ENCODE measurements at places on chromosomes 16 and 17.
A peak's percentile ranks its signal among the peaks of the same experiment; 100 is the strongest.

GRCh38 chr17:81468111-81468769 lies 44.4 kb downstream of the ACTG1 start:
- DNase-seq = no peak

GRCh38 chr17:2084036-2084765 lies 29.3 kb downstream of the HIC1 start:
- peak; percentile 44 for DNase-seq

DNA sequence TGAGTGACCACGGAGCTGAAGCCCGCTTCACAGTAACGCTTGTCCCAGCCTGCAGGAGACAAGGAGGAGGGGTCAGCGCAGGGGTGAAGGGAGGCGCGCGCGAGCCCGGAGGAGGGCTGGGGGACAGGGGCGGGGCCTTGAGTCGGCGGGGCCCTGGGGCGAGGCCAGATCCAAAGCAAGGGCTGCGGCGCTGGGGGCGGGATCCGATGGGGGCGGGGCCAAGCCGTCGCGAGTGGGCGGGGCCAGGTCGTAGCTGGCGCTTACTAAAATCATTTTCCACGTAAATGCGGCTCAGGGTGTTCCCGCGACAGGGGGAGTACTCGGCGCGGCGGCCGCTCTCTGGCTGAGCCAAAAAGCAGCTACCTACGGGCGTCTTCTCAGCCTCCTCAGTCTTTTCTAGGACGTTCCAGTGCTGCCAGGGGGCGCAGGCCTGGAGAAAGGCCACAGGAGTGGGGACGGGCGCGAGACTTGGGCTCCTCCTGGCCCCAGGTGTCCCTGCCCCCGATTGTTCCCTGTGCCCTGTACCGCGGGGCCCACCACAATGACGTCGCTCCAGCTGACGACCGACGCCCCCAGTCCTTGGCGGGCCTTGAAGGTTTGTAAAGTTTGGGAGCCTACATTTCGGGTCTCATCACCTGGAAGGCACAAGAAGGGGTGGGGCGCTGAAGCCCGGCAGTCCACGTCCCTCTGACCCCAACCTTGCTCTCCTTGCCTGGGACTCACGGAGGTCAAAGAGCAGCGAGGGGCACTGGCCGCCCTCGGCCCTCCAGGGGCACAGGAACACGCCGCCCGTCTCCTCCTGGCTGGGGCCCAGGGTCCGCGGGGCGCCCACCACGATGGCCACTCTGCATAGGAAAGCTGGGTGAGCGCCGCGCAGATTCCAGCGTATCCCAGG lies 3.9 kb downstream of the ITGA2B start:
- peak; percentile 64 for DNase-seq

DNA sequence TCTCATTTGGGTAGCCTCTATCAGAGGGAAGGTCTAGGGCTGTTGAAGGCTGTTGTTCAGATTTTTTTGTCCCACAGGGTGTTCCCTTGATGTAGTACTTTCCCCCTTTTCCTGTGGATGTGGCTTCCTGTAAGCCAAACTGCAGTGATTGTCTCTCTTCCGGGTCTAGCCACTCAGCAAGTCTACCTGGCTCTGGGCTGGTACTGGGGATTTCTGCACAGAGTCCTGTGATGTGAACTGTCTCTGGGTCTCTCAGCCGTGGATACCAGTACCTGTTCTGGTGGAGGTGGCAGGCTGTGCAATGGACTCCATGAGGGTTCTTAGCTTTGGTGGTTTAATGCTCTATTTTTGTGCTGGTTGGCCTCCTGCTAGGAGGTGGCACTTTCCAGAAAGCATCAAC lies 23.3 kb upstream of the CCR7 start:
- DNase-seq = no peak

DNA sequence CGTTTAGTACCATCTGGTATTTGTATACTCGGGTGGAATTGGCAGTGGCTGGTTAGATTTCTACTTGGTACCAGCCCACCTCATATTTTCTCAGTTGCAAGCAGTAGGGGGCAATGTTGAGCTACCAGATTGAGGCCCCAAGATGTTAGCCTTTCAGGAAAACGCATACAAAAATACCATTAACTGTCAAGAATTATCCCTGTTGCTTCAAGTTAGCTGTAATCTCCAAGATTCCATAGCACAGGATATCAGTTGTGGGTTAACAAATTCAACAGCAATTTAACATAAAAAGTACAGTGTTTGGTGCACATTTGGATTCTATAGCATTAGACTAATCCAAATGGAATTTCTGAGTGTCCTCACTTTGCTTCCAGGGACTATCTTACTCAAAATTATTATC lies 188.2 kb downstream of the FTO start:
- peak; percentile 53 for DNase-seq

DNA sequence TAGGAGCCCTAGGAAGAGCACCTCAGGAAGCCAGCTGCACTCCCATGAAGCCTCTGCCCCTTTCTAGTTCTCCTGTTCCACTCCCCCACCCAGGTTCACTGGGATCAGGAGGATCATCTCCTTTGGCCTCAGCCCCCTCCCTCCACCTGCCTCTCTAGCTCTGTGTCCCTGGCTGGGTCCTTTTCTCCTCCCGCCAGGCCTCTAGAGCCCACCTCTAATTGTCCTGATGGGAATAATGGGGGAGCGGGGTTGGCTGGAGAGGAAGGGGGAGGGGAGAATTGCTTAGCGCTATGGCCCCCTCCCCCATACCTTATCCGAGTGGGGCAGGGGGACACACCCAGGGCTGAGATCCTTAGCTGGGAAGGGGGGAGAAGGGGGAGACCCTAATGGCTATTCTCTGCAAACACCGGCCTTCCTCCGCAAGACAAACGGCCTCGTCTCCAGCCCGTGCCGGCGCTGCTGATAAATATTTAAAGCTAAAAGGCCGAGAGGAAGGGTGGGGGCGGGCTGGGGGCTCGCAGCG lies 997 bp downstream of the HOXB7 start:
- no peak for DNase-seq

GRCh38 chr16:68659412-68660358 lies 14.6 kb downstream of the CDH3 start:
- no peak for DNase-seq

DNA sequence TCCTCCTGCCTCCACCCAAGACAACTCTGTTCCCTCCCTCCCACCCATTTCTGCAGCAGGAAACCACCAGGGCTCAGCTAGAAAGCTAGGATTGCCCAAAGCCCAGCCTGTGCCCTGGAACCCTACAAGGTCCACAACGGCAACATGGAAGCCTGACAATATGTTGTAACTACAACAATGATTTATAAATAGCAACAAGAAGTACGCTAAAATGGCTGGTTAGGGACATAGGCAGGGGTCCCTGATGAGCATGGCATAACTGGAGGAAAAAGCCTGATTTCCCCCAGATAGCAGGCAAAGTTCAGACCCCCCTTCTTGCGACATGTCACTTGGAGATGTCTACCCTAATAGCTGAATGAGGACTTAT lies 6.6 kb downstream of the ST3GAL2 start:
- DNase-seq = no peak

DNA sequence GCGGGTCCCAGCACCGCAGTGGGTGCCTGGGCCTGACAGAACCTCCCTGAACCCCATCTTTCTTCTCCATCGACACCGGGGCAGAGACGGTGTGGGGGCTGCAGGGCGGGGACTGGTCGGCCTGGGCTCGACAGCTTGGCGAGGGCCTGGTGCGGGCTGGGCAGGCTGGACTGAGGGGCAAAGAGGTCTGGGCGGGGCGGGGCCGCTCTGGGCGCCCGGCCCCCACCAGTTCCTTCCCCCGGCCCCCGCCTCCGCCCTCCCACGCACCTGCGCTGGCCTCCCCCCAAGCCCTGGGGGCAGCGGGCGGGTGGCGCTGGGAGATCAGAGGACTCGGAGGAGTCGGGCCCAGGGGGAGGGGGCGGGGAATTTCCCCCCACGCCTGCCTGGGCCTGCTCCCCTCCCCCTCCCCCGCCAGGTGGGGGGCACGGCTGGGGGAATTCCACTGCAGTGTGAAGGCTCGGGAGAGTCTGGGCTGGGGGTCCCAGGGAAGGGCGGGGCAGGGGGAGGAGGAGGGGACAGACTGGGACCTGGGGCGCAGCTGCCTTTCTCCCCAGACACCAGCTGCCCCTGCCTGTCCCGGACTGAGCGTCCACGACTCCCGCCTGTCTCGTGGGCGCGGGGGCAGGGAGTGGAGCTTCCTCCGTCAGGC lies 877 bp upstream of the KREMEN2 start:
- no peak for DNase-seq

DNA sequence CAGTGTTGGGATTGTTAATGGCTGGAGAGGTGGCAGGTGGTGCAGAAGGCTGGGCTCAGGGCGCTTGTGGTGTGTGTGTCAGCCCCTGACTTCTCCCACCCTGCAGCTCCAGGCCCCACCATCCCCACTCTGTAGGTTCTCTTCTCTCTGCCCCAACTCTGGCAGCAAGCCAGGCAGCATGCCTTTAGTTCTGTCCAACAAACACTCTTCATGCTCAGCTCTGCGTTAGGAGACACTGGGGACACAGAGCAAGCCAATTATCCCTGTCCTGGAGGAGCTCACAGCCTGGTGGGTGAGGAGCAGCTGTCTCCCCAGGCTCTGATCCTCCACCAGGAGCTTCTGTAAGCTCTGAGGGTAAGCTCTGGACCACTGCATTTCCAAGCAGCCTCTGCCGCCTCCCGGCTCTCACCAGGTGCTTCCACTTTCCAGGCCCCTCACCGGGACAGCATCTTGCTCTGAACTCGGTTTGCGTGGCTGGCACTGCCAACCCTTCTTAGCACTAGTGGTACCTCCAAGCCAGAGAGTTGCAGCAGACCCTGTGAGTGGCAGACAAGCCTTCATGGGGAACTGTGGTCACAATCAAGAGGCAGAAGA lies 34.3 kb upstream of the WSCD1 start:
- no peak for DNase-seq

DNA sequence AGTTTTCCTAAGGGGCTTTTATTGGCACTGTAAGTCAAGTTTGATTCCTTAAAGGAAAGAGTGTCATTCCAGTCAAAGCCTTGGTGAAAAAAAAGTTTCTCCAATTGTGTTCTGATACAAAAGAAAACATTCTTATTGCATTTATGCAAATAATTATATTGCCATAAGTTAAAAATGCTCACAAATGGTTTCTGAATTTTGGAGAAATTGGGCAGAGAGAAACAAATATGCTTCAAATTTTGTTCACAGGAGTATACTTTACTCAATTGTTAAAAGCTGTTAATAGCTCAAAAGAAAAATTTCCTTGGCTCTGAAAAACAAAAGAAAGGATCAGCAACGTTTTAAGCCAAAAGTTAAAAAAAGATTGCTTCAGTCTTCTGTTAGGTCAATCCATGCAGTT lies 60.2 kb downstream of the PIGL start:
- no peak for DNase-seq

- no peak for DNase-seq
Observed at GRCh38 chr17:60107526-60108257, 29.0 kb upstream of the HEATR6 start.

DNA sequence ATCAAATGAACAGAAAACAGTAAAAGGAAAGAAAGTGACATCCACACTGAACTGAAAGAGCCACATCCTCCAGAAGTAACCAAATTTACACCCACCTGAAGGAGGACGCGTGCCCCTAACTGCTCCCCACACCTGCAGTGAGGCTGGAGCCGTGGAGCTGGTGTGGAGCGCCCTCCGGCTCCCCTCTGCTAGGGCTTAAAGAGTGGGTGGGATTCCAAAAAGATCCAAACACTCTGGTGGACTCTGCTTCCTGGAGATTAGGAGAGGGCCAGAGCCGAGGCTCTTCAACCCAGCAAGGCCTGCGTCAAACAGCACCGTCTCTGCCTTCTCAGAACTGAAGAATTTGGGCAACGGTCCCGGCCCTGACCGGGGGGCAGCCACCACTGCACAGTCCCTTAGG lies 15.2 kb downstream of the CCDC40 start:
- no peak for DNase-seq

- peak; percentile 39 for DNase-seq
Observed at GRCh38 chr17:43722870-43723665, 35.5 kb downstream of the SOST start.

DNA sequence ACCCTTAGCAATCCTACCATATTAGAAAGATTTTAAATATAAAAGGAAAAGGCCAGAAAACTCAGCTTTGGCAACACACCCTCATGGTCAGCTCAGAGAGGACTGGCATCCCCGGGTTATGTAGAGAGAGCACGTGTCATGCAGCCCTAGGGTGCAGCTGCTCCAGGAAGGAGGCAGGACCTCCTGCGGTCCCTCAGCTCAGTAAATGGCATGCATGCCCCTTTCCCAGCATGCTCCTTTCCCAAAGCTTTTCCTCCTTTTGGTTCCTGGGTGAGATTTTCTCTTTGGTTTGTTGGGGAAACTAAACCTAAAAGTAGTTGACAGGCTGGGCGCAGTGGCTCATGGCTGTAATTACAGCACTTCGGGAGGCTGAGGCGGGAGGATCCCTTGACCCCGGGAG lies 3.9 kb downstream of the GAN start:
- no peak for DNase-seq

DNA sequence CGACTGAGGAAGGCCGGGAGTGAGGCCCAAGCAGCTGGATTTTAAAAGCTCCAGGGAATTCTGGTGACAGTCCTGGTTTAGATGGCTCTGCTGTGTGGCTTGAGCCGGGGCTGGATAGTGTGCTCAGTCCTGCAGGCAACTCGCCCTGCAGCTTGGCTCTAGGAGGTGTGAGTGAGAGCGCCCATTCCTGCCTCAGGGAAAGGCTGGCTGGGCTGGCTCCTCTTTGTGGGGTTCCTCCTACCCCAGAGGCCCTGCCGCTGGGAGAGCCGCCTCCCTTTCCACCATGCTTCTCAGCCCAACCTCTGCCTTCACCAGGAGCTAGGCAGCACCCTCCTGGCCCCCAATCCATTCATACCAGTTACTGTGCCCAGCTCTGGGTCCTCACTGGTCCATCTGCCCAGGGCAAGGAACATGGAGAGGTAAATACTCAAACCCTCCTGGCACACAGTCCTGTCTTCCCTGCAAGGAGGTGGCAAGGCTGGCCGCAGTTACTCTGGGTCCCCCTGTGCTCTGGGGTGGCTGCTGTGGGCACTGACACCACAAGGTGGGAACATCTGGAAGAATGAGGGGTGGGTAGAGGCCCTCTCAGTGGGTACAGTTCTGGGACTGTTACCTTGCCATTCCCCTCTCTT lies 47.1 kb downstream of the VAC14 start:
- DNase-seq = no peak

GRCh38 chr17:69760562-69760961 lies 314.5 kb upstream of the KCNJ16 start:
- peak; percentile 13 for DNase-seq

DNA sequence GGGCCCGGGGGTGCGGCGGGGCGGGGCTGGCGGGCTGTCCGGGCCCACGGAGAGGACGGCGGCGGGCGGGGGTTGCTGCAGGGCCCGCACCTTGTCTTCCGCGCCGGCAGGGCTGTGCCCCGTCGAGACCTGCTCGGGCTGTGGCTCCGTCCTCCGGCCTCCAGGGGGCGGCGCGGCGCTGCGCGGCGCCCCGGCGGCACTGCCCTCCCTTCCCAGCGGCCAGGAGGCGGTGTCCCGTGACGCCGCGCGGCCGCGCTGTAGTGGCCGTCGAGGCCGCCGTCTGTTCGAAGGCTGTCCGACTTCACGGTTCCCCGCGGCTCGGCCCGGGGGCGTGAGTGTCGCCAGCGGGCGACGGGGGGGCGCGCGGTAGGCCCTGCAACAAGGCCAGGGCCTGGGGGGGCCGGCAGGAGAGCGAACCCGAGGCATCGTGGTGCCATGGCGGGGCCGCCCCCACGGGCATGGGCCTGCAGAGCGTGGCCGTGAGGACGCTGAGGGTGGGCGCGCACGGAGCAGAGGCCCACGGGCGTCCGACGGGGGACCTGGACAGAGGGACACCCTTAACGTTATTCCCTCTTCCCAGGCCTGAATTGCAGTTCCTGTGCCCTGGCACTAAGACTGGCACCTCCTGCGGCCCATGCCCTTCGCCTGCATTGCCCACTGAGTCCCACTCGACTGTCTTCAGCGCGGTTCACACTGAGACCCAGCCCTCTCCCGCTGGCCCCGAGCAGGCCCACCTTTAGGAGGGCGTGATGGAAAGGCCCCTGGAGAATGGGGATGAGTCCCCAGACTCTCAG lies at the start of gene PLEKHG4:
PLEKHG4 (plus strand) TSS at position 237 of the 794 bp plus-strand sequence; CDS start at position 750, 513 bp downstream.
- DNase-seq = peak; percentile 76

GRCh38 chr17:40377832-40378231 lies 13.3 kb upstream of the GJD3 start:
- no peak for DNase-seq

All from kidney tubule cell (primary cell).